Globus pallidus (tissue), 1 donor: ENCODE measurements at places on chromosomes 5 and 9.

- no peak for DNase-seq
Observed at GRCh38 chr5:38655691-38656090, 99.2 kb upstream of the LIFR start.

- no peak for DNase-seq
Observed at GRCh38 chr9:112245126-112245525, 70.0 kb upstream of the SUSD1 start.

DNA sequence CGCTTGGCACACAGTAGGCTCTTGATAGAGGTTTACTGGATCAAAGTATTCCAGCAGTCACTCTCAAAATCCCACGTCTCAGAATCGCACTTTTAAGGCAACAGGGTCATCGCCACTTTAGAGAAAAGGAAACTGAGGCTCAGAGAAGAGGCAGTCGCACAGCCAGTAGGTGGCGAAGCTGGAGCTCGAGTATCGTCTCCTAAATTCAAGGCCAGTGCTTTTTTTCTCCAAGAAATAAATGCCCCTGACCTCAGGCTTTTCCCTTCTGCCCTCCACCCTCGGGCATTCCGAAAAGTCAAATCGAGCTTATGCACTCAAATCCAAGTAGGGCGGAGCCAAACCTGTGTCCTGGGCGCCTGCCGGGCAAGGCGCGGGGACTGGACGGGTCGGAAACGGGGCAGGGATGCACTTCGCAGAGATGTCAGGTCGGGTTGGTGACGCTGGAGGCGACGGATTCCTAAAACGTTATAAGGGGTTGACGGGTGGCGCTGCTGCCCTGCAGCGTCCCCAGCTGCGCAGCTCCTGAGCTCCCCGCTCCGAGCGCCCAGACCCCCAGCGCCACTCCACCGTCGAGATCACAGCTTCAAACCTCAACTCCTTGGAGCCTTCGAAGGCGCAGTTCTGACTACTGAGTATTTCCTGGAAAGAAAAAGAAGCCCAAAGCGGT, 4.7 kb upstream of the FOXB2 start:
- DNase-seq, result no peak

DNA sequence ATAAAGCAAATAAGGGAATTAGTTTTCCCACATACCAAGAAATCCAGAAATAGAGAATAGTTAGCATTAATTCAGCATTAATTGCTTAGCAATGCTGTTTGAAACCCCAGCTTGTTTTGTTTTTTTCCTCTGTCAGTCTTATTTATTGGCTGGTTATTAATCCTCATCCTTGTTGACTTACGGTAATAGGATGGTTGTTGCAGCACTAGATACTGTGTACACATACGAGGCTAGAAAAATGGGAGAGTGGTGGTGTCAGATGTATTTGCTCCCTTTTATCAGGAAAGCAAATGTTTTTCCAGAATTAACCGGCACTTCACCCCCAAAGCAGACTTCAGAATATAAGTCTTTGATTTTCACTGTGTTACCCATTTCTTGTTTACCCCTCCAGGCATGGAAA, 60.4 kb downstream of the ERBIN start:
- DNase-seq, result no peak

DNA sequence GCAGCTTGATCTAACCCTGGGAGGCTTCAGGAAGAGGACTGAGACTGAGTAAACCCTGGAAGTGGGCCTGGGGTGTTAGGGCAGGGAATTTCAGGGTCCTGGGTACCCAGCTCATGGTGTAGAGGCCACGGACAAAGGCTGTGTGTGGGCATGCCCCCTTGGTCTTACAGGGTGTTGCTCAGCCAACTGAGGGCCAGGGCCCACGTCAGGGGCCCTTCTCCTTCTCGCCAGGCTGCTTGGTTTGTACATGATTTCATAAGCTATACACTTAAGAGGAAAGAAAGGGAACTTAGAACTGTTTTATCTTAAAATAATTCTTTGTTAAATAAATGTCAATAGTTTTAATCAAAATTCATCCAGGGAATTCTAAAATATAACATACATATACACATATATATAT, 95.4 kb downstream of the TLE4 start:
- DNase-seq, result no peak

DNA sequence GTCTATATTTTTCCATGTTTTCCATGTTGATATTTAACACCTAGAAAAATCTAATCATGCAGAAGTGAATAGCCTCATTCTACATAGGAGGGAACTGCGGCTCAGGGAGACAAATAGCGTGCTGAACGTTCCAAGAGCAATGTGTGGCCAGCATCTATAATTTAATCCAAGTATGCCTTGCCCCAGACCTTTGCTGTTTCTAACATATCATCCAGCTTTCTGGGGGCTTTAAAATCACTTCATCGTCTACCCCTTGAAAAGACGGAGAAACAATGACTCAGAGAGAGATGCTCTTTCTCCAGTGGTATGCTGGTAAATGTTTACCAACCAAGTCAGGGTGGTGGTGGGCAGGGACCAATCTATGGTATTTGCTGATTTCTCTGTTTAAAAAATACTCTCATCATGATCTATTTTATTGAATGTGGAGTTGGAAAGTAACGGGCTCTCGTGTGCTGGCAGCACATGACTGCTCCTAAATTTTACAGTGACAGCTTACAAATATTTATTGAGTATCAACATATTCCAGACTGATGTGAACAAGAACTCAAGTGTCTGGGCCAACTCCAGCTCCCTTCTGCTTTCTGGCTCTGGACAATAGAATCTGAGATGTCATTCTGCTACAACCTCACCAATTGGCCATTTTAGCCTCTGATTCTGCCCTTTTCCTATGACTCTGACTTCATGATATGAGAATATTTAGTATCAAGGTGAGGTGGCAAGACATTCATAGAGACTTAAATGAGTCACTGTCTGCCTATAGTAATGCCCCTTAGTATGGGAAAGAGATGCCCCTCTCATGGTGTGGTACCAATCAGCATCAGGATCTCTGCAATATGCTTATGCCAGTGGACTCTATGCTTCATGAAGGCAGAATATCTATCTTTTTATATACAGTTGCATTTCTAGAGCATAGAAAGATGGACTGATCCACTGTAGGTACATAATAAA, 407.4 kb upstream of the TNC start:
- no peak for DNase-seq

- no peak for DNase-seq
Observed at GRCh38 chr9:97362777-97363545, 48.9 kb upstream of the TDRD7 start.
